ENCODE measurements at places on chromosomes 12 and 14. TPM values are rescaled to one million over a fixed set of nuclear protein-coding genes. Genes with fewer than 3 reads are reported as not detected.

DNA sequence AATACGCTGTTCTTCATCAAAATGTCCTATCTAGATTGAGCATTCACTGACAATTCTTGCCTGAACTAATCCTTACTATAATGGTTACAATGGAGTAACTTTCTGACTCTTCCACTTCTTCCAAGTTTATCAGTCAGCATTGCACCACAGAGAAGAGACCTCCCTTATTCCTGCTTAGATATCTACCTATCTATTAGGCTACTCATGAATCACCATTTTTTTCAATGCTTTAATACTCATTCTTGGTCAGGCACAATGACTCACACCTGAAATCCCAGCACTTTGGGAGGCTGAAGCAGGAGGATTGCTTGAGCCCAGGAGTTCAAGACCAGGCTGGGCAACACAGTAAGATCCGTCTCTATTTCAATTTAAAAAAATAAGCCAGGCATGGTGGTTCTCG is 39.3 kb downstream of the RPS6KA5 start:
- peaks cover 55% of the 10 kb centered on the region for H3K4me1 ChIP-seq
- no peaks in the 10 kb centered on the region for H3K27me3 ChIP-seq
- H3K36me3 ChIP-seq = peaks cover 6% of the 10 kb centered on the region
- peak overlapping the region; percentile 92 for H3K27ac ChIP-seq
- DNase-seq = no peak
- H3K4me3 ChIP-seq = no peak overlapping the region

DNA sequence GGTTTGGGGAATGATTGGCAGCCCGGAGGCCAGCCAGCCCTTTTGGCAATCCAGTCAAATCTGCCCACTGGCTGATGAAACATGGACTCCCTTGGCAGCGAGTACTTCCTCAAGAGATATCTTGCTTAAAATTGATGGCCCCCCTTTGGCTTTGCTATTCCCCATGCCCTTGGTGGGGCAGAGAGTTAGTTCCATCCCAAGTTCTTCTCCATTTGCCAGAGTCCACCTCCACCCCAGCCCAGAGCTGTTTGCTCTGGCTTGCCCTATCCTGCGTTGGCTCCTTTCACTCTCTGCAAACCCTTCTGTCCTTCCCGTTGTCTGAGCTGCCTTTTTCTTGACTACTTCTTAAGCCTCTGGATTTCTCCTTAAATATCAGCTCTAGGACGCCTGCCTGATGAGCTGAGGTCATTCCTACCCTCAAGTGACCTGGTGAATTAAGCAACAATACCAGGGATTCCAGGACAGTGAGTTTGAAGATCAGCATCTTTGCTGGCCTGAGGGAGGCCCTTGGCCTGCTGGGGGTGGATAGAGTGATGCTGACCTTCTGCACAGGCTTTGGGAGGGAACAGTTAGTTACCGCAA is 212.0 kb downstream of the CACNA1C start:
- no peak overlapping the region for H3K4me3 ChIP-seq
- H3K36me3 ChIP-seq = no peaks in the 10 kb centered on the region
- H3K27ac ChIP-seq = no peak overlapping the region

GRCh38 chr14:68113343-68113930 is 293.9 kb downstream of the RAD51B start:
- H3K27ac ChIP-seq = no peak overlapping the region
- H3K27me3 ChIP-seq = no peaks in the 10 kb centered on the region
- H3K36me3 ChIP-seq = no peaks in the 10 kb centered on the region

GRCh38 chr12:28027947-28028724 is 55.6 kb upstream of the PTHLH start:
- H3K4me3 ChIP-seq = no peak overlapping the region
- H3K36me3 ChIP-seq = no peaks in the 10 kb centered on the region
- DNase-seq = no peak
- H3K27ac ChIP-seq = no peak overlapping the region
- H3K27me3 ChIP-seq = peaks cover 4% of the 10 kb centered on the region
- no peaks in the 10 kb centered on the region for H3K4me1 ChIP-seq

DNA sequence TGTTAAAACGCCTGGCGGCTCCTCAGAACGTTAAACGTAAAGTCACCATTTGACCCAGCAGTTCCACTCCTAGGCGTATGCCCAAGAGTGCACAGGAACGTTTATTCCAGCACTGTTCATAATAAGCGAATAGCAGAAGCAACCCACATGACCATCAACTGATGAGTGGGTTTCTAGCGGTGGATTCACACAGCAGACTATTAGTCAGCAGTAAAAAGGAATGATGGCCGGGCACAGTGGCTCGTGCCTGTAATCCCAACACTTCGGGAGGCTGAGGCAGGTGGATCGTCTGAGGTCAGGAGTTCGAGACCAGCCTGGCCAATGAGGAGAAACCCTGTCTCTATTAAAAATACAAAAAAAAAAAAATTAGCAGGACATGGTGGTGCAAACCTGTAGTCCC is 22.4 kb upstream of the FBRSL1 start:
- peak overlapping the region; percentile 45 for H3K4me3 ChIP-seq
- no peaks in the 10 kb centered on the region for H3K27me3 ChIP-seq
- H3K4me1 ChIP-seq = peaks cover 62% of the 10 kb centered on the region
- peak overlapping the region; percentile 96 for H3K27ac ChIP-seq
- no peaks in the 10 kb centered on the region for H3K36me3 ChIP-seq

- no peak for DNase-seq
- peaks cover 34% of the 10 kb centered on the region for H3K4me1 ChIP-seq
Observed at GRCh38 chr12:100266585-100266834, 369 bp downstream of the DEPDC4 start.

DNA sequence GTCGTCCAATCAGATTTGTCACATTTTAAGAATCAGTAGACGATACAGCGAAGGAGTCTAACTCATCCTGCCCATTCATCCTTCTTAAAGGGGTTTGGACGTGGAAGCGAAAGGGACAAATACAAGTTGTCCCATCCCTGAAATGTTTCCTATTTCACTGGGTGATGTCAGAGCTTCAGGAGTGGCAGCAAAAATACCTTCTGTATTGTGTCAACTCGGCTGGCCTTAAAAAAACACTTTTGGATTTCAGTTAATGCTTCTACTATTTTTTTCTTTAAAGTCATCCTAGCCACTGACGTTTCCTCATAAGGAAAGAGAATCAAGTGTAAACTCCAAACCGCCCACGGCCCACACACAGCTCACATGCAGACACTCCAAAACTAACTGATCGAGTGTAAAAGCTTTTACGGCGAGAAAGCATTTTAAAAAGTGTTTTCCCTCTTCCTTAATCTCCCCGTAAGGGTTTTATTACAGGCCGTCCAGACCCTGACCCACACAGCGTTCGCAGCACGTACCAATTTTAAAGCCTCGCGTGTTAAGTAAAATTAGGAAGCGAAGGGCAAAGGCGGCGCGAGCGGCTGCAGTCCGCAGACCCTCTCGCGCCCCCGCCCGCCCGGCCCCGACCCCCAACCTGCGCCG is 593 bp downstream of the CFL2 start:
- H3K4me3 ChIP-seq = peak overlapping the region; percentile 92
- no peak for DNase-seq
- no peaks in the 10 kb centered on the region for H3K27me3 ChIP-seq
- peaks cover 32% of the 10 kb centered on the region for H3K4me1 ChIP-seq
- H3K36me3 ChIP-seq = peaks cover 16% of the 10 kb centered on the region

- no peaks in the 10 kb centered on the region for H3K27me3 ChIP-seq
- H3K36me3 ChIP-seq = no peaks in the 10 kb centered on the region
- no peak overlapping the region for H3K27ac ChIP-seq
- peaks cover 3% of the 10 kb centered on the region for H3K4me1 ChIP-seq
- H3K4me3 ChIP-seq = no peak overlapping the region
Observed at GRCh38 chr14:55707365-55707804, 127.4 kb downstream of the KTN1 start.

GRCh38 chr14:60532442-60532841 is 23.5 kb downstream of the SIX6 start:
- H3K4me1 ChIP-seq = no peaks in the 10 kb centered on the region
- no peaks in the 10 kb centered on the region for H3K36me3 ChIP-seq
- H3K27ac ChIP-seq = no peak overlapping the region
- no peak overlapping the region for H3K4me3 ChIP-seq

DNA sequence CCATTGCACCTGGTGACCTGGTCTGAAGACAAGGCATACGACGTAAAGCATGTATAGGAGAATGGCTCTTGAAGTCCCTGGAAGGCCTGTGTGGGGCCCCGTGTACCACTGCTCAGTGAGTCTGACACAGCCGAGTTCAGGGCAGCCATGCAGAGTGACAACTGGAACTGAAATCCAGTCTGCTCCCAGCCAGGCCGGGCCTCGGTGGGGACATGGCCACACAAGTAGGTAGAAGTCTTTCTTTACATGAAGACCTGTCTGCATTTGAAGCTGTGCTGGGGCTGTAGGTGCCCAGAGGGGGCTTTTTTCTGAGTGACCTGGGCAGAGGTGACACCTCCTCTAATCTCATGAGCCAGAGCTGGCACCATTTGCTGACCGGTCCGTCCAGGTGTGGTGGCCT is 35.7 kb downstream of the ADGRD1 start:
- H3K4me1 ChIP-seq = peaks cover 9% of the 10 kb centered on the region
- H3K27ac ChIP-seq = no peak overlapping the region
- no peak for DNase-seq

- no peak overlapping the region for H3K4me3 ChIP-seq
- peaks cover 8% of the 10 kb centered on the region for H3K36me3 ChIP-seq
- no peak for DNase-seq
- no peaks in the 10 kb centered on the region for H3K27me3 ChIP-seq
Observed at GRCh38 chr12:43896496-43896895, 60.6 kb downstream of the TMEM117 start.

DNA sequence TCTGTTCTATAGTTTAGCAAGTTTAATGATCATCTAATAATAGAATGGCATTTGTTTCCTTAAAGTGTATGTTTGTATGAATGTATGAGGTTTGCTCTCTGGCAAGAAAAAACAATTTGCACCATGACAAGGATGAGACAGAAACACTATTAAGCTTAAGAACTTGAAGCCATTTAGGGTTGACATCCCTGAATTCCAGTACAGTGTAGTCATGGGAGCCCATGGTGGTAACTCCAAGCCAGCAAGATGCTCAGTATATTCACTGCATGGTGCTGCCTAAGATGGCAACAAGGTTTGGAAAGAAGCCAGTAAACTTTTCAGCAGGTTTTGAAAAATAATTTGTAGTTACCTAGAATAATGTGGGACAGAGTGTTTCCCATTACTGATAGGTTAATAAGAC is 158.6 kb downstream of the PRIMA1 start:
- no peaks in the 10 kb centered on the region for H3K36me3 ChIP-seq
- no peaks in the 10 kb centered on the region for H3K4me1 ChIP-seq
- H3K27me3 ChIP-seq = peaks cover 17% of the 10 kb centered on the region
- no peak overlapping the region for H3K4me3 ChIP-seq
- H3K27ac ChIP-seq = no peak overlapping the region

DNA sequence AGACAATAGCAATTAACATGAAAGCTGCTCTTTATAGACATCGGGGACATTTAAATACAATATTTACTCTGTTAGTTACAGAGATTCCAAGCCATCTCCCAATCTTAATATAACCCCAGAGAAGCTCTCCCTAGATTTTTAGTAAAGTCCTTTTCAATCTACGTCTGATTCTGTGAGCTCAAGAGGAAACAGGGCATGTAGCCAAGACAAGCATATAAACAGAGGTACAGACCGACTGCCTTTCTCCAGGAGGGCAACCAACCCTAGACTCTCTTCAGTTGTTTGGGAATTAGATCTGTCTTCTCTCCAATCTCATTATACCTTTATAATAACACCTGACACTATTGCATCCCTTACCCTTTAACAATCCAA is 57.4 kb downstream of the TMTC1 start:
- H3K36me3 ChIP-seq = no peaks in the 10 kb centered on the region
- H3K27me3 ChIP-seq = no peaks in the 10 kb centered on the region
- no peak overlapping the region for H3K4me3 ChIP-seq
- H3K27ac ChIP-seq = no peak overlapping the region

DNA sequence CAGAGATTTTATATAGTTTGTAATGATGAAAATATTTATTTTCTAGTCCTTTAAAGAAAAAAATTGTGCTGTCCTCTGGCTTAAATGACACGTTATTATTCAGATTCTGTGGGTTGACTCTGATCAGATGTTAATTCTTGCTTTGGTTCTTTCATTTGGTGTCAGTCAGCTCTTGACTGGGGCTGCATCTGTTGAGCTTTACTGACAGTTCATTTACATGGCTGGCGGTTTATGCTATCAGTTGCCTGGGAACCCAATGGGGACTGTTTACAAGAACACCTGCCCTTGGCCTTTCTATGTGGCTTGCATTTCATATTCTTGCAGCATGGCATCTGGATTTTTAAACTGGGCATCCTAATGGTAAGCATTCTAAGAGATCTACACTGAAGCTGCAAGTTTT is 667.1 kb upstream of the FBXO33 start:
- no peaks in the 10 kb centered on the region for H3K36me3 ChIP-seq
- no peak for DNase-seq
- no peaks in the 10 kb centered on the region for H3K27me3 ChIP-seq

GRCh38 chr14:64639340-64639821 is 64.8 kb upstream of the PLEKHG3 start:
- H3K27me3 ChIP-seq = peaks cover 9% of the 10 kb centered on the region
- H3K27ac ChIP-seq = no peak overlapping the region
- no peak for DNase-seq
- H3K4me3 ChIP-seq = no peak overlapping the region
- no peaks in the 10 kb centered on the region for H3K36me3 ChIP-seq
- H3K4me1 ChIP-seq = no peaks in the 10 kb centered on the region

- DNase-seq = no peak
- H3K4me1 ChIP-seq = peaks cover 62% of the 10 kb centered on the region
- H3K36me3 ChIP-seq = peaks cover 14% of the 10 kb centered on the region
- peak overlapping the region; percentile 75 for H3K27ac ChIP-seq
- no peaks in the 10 kb centered on the region for H3K27me3 ChIP-seq
Observed at GRCh38 chr12:14260011-14260993, 105.2 kb upstream of the ATF7IP start.

- H3K27me3 ChIP-seq = no peaks in the 10 kb centered on the region
- no peaks in the 10 kb centered on the region for H3K36me3 ChIP-seq
- H3K27ac ChIP-seq = no peak overlapping the region
Observed at GRCh38 chr12:43057566-43057965, 468.0 kb upstream of the PRICKLE1 start.

DNA sequence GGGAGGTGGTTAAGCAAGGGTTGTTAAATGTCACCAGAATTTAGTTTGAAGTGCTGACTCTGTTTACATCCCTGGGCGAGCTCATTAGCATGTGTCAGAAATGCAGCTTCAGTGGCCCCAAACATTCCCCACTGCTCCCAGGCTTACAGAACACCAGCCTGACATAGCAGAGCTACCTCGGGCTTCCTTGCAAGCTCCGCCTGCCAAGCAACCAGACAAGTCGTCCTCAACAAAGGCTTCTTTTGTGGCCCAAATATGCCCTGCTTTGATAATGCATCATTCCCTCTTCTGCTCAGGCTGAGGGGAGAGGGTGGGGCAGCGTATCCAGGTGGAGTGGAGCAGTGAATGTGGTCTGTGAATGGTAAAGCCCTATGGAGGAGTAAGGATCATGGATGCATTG is 28.0 kb downstream of the ERH start:
- no peak overlapping the region for H3K4me3 ChIP-seq
- no peaks in the 10 kb centered on the region for H3K4me1 ChIP-seq
- no peak for DNase-seq
- H3K27me3 ChIP-seq = no peaks in the 10 kb centered on the region
- H3K36me3 ChIP-seq = peaks cover 15% of the 10 kb centered on the region
- H3K27ac ChIP-seq = no peak overlapping the region

GRCh38 chr12:39619316-39619659 is 315 bp downstream of the ABCD2 start:
- no peaks in the 10 kb centered on the region for H3K27me3 ChIP-seq
- no peaks in the 10 kb centered on the region for H3K36me3 ChIP-seq
- no peak overlapping the region for H3K27ac ChIP-seq
- peaks cover 23% of the 10 kb centered on the region for H3K4me1 ChIP-seq
- DNase-seq = no peak

The SENP1 gene
- 43.2 TPM for total RNA-seq

The EIF2S3B gene
- total RNA-seq = 0.83 TPM

The NPAS3 gene
- not detected for total RNA-seq

The IKBIP gene
- 9.1 TPM for total RNA-seq

The CACNA2D4 gene
- total RNA-seq = 2.1 TPM

The MYF6 gene
- total RNA-seq = not detected

The TESPA1 gene
- total RNA-seq = 35.5 TPM

The EIF4B gene
- 726 TPM for total RNA-seq

The KRT79 gene
- not detected for total RNA-seq

All from activated B cell treated with CpG ODN at 0.5 μM for 24 hours (primary cell).